Epithelial cell of proximal tubule (primary cell): ENCODE measurements at places on chromosomes 16 and 17. TPM values are rescaled to one million over a fixed set of nuclear protein-coding genes. Genes with fewer than 3 reads are reported as not detected.

CD300H gene
- total RNA-seq, result not detected in 2 replicates

WSB1 gene
- total RNA-seq, result 28.7 and 68.5 TPM in 2 replicates

KCNJ12 gene
- 0.06 and 0.14 TPM in 2 replicates for total RNA-seq

CRYM gene
- 0.14 and 17.0 TPM in 2 replicates for total RNA-seq

DVL2 gene
- total RNA-seq, result 46.5 and 68.0 TPM in 2 replicates

MYH10 gene
- 62.9 and 71.1 TPM in 2 replicates for total RNA-seq

USP43 gene
- total RNA-seq, result 7.8 and 10.3 TPM in 2 replicates

IGSF6 gene
- total RNA-seq, result not detected in 2 replicates

BEAN1 gene
- 2.3 and 7.0 TPM in 2 replicates for total RNA-seq

STRADA gene
- 23.0 and 33.9 TPM in 2 replicates for total RNA-seq

TEKT1 gene
- total RNA-seq, result not detected in 2 replicates

PRSS36 gene
- total RNA-seq, result 0.29 and 1.3 TPM in 2 replicates

LRRC46 gene
- not detected in 2 replicates for total RNA-seq

TSPAN10 gene
- 0.14 and 0.29 TPM in 2 replicates for total RNA-seq

CACNG1 gene
- total RNA-seq, result not detected in 2 replicates

KRTAP17-1 gene
- total RNA-seq, result not detected in 2 replicates

HOXB6 gene
- total RNA-seq, result 42.9 and 55.6 TPM in 2 replicates

MRPL10 gene
- total RNA-seq, result 40.6 and 51.3 TPM in 2 replicates

CYB561 gene
- 16.0 and 18.0 TPM in 2 replicates for total RNA-seq

FOXC2 gene
- 26.5 and 30.1 TPM in 2 replicates for total RNA-seq

GPR139 gene
- not detected in 2 replicates for total RNA-seq

SHISA6 gene
- total RNA-seq, result not detected in 2 replicates

LDHD gene
- 0.12 TPM in 1 of 2 replicates, not detected in the other for total RNA-seq

WNT9B gene
- total RNA-seq, result 0.14 TPM in 1 of 2 replicates, not detected in the other

PRCD gene
- total RNA-seq, result 0.22 and 5.8 TPM in 2 replicates

TBC1D28 gene
- not detected in 2 replicates for total RNA-seq

GID4 gene
- 4.8 and 7.0 TPM in 2 replicates for total RNA-seq

BCO1 gene
- 0.58 and 2.7 TPM in 2 replicates for total RNA-seq

FZD2 gene
- 4.1 and 9.2 TPM in 2 replicates for total RNA-seq

GRAP gene
- 0.29 TPM in 1 of 2 replicates, not detected in the other for total RNA-seq

STAT5A gene
- 10.9 and 11.3 TPM in 2 replicates for total RNA-seq

FBXW10 gene
- not detected in 2 replicates for total RNA-seq

HS3ST3B1 gene
- 2.1 and 5.4 TPM in 2 replicates for total RNA-seq

KRT12 gene
- total RNA-seq, result not detected in 2 replicates

KRT27 gene
- not detected in 2 replicates for total RNA-seq

CCR7 gene
- total RNA-seq, result not detected in 2 replicates

TERB1 gene
- total RNA-seq, result not detected in 2 replicates

USB1 gene
- total RNA-seq, result 25.4 and 31.2 TPM in 2 replicates

NOS2 gene
- total RNA-seq, result under 0.01 and 0.07 TPM in 2 replicates

MPHOSPH6 gene
- total RNA-seq, result 43.0 and 46.6 TPM in 2 replicates

DRG2 gene
- 35.3 and 57.5 TPM in 2 replicates for total RNA-seq

ABCA3 gene
- 8.4 and 17.1 TPM in 2 replicates for total RNA-seq

G6PC1 gene
- total RNA-seq, result not detected in 2 replicates

GCGR gene
- not detected in 2 replicates for total RNA-seq

KRT38 gene
- total RNA-seq, result not detected in 2 replicates

SOCS1 gene
- total RNA-seq, result 1.5 and 4.6 TPM in 2 replicates

SKAP1 gene
- 1.5 and 11.4 TPM in 2 replicates for total RNA-seq

C17orf113 gene
- total RNA-seq, result 0.07 and 0.98 TPM in 2 replicates

CES1 gene
- not detected in 2 replicates for total RNA-seq

ABI3 gene
- total RNA-seq, result 0.86 and 1.1 TPM in 2 replicates

NOB1 gene
- 32.2 and 45.7 TPM in 2 replicates for total RNA-seq

KATNB1 gene
- total RNA-seq, result 34.7 and 41.5 TPM in 2 replicates

CLEC19A gene
- total RNA-seq, result not detected in 2 replicates

TNFRSF17 gene
- not detected in 2 replicates for total RNA-seq

TBC1D3H gene
- total RNA-seq, result not detected in 2 replicates
